ENCODE measurements at places on chromosomes 7 and 10.

DNA sequence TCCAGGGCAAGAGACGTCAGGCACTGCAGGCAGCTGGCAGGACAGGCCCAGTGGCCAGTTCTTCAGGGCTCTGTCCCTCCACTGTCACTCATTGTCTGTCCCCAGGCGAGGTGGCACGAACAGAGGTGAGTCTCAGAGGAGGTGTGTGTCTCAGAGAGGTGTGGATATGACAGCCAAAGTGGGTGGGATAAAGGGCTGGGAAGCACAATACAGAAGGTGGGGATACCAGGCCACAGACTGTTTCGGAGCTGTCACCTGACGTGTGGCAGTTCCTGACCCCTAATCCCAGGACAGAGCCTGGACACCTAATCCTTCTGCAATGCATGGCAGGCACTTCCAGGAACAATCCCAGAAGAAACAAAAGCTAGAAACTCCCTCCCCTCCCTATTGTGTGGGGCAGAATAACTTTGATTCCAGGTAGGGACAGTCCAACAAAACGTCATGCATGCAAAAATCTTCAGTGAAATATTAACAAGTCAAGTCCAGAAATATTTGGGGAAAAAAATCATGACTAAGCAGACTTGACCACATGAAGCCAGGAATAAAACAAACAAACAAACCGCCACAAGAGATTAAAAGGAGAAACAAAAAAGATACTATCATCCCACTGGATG is 11.6 kb downstream of the KLRG2 start:
- peak; percentile 33 for DNase-seq

DNA sequence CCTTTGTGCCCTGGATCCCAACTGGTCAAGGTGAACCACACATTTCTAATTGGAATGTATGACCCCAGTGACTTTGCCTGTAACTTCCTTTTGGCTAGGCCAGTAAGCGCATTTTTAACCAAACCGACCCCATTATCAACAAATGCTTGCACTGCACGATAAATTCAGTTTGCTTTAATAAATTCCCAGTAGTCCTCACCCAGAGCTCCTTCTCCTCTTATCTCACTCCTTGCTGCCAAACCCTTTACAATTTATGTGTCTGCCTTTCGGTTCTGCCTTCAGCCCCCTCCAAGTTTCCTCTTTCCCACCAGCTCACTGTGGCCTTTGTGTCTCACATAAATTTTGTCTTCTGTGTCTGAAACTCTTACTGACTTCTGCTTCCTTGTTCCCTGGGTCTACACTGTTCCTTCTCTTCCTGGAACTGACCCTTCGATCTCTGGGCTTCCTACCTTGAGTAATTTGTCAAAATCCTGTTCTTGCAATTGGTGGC is 59.0 kb downstream of the TBXAS1 start:
- DNase-seq, result no peak

GRCh38 chr7:142356166-142356565 is 98.3 kb upstream of the PRSS58 start:
- DNase-seq, result no peak

DNA sequence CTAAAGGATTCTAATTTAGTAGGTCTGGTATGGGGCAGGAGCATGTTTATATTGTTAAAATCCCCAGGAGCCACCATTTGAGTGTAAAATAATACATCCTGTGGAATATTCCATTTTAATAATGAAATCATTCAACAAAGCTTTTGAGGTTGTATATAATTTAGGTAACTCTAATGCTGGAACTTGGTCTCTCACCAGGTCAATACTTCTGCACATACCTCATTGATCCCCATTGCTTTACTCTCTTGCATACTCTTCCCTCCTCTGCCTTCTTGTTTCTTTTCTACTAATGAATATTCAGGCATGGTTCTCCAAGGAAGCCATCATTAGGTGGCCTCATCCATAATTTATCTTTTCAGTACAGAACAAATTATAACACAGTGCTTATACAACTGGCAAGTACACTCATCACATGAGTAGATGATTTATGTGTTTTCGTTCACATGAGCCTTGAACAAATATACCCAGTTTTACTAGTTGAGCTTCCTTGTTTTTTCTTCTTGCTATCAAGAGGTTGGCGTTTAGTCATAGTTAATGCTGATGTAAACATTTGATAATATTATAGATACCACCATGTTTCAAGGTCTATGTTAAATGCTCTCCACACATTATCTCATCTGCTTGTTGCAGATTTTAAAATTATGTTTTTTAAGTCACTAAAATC is 7.2 kb downstream of the PALS2 start:
- DNase-seq, result no peak

DNA sequence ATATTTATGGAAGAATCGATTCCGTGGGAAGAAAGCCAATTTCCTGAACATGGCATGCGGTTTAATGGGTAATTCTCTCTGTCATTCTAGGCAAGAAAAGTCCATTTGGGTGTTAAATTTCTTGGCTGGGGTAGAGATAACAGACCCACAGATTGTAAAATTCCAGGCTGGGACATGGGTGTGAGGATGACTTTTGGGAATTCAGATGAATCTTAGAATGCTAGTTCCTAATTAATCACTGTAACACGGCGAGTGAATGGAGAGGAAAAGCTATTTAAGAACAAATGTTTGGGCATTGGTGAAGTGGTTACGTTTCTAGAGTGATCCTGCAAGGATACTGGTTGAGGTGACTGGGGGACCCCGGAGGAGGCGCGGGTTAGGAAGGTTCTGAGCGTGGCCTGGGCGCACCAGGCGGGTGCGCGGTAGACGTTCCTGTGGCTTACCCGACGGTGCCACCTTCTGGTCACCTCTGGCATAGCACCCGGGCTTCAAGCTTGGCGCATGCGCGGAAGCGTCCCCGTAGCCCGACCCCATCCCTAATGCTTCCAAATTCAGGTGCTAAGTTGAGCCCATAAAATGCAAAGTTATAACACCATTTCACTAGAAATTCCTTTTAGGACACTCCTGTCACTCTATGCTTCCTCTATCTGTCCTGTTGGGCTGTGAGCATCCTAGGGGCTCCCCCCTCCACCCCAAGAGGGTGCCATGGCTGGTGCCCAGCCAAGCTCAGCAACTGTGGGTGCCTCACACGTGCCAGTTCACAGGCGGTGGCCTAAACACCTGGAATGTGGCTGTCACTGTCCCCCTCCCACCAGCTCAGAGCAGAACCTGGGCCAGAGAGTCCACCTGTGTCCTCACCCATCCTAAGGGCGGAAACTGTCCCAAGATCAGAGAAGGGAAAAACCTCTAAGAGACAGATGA is 104.4 kb downstream of the PTPRE start:
- DNase-seq, result peak; percentile 34

GRCh38 chr10:85575441-85575840 is 791.2 kb downstream of the GRID1 start:
- DNase-seq, result no peak

DNA sequence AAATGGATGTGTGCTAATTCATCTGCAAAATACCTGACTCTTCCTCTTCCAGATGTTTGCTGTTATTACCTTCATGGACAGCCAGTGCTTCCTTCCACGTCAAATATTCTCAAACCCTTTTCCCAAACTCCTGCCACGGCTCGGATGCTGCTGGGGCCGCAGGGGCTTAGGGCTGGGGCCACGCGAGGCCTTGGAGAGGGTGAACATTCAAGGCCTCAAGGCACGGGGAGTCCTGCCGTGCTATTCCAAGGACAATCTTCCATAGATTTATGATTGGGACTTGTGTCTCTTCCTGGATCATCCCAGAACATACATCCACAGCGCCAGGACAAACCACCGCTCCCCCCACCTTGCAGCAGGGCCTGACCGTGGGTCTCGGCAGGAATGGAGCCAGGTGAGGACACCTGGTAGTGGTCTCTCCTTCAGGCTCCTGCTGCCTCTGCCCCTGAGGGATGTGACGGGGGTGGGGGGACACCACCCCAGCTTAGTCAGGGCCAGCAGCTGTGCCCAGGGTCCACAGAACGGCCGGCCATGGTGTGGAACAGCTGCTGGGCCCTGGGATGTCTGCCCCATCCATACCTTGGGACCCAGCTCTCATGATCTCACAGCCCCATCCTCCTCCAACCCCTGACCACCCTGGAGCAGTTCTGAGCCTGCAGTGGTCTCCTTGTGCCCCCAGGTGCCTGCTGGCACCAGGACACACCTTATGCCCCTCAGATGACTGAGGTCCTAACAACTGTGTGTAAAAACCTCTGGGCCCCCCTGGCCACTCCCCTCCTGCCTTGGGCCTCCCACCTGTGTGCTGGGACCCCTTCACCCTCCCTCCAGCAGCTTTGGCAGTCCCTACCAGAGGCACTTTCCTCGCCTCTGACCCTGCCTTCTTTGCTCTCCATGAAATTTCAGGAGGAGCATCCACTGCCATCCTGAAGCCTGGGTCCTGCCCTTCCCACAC is 16.7 kb downstream of the VIPR2 start:
- no peak for DNase-seq

GRCh38 chr10:12235116-12235694 is 39.2 kb downstream of the CDC123 start:
- no peak for DNase-seq

- peak; percentile 85 for DNase-seq
Measured at GRCh38 chr7:29285444-29285793, 90.8 kb downstream of the CHN2 start.

DNA sequence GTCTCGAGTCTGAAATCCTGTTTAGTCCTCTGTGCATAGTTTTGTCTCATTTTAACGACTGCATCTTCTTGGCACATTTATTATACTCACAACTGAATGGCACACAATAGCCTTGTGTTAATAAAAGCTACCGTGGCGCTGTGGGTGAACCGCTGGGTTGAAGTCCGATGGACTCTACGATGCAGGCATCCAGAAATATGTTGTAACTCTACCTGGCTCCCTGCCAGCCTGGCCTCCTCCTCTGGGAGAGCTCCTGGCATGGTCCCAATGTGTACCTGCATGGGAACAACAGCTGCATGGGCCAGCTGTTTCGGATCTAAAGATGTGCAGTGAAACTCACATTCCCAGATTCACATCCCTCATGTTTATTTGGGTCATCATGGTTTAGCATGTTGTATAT is 3.7 kb upstream of the DPYSL4 start:
- DNase-seq, result no peak

GRCh38 chr10:129883626-129884397 is 80.3 kb downstream of the EBF3 start:
- no peak for DNase-seq

DNA sequence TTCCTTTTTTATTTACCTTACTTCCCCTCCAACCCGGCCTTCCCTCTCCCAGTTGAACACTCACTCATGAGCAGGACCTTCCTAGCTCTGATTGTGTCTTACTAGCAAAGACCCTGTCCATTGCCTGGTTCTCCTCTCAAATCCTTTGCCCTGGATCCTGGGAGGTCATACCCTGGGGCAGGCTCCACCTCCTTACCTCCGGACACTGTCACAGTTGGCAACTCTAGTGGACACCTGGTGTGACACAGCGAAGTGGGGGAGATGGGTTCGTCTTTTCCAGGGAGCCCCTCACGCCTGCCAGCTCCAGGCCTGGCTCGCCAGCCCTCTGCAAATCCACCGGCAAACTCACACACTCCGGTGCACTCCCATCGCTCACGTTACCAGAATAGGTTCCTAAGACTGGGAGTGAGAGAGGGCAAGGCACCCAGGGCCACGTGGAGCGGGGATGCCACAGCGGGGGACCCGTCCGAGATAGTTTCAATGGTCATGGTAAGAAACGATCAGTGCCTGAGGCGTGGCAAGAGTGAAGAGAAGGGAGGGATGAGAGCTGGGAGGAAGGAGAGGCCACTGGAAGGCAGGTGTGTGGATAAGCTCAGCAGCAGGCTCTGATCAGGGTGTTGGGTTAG is 30.9 kb upstream of the TMEM72 start:
- no peak for DNase-seq

- DNase-seq, result peak; percentile 93
Measured at GRCh38 chr7:114879554-114879953, 42.3 kb upstream of the MDFIC start.

- no peak for DNase-seq
Measured at GRCh38 chr10:9056521-9056920, 1002.0 kb downstream of the GATA3 start.

DNA sequence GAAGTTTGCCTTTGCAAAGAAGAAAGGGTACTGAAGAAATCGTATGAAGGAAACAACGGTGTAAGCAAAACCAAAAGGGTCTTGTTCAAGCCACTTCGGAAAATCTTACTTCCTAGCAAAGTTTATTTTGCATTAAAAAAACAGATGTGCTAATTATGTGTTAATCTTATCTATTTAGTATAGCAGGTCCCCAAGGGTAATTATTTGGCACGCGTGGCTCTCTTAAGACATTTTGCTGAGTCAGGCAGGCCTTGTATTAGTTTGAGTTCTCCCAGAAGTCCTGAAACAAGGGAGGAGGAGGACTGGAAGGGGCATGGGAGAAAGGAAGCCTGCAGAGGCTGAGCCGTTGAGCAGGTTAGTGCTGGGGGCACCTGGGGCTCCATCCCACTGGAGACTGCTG is 44.9 kb downstream of the TMEM178B start:
- DNase-seq, result no peak

DNA sequence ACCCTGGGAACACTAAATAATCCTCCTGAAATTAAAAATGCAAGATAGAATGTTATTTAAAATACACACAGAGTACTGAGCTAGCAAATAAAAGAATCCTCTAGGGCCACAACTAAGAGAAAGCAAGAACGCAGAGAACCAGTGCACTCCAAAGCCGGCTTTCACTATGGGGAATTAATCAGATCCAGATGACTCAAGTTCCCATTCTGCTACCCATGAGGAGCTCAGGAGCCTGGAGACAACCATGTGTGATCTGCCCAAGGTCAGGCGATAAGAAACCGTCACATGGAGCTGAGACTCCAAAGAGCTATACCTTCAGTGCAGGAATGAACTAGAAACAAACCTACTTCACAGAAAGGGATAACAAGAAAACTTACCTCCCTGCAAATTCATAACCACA is 19.5 kb upstream of the CYREN start:
- peak; percentile 34 for DNase-seq

Data from fibroblast of gingiva (primary cell).